ENCODE measurements at places on chromosomes 13 and 19.

DNA sequence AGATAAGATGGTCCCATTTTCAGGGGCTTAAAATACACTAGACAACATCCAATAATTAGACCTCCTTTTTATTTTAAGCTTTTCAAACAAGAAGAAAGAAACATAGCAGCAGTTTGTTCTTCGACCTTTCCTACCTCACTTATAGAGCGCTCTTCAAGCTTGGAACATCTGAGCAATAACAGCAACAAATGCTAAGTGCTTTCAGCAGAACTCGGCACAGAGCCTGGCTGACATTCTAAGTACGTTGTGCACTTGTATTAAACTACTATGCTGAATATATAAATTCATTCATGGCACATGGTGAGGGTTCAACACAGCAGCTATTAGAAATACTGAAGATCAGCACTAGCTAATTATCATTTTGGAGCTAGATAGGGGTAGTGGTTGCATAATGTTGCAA, 256.1 kb upstream of the MAB21L1 start:
- no peak for DNase-seq

- no peak for DNase-seq
These were observed 9.0 kb downstream of the MICU2 start for GRCh38 chr13:21594715-21595545.

GRCh38 chr13:66748712-66749111, 481.4 kb downstream of the PCDH9 start:
- no peak for DNase-seq

GRCh38 chr19:39246951-39247669, 1.5 kb downstream of the IFNL4 start:
- no peak for DNase-seq

GRCh38 chr13:84418041-84418440, 535.8 kb upstream of the SLITRK1 start:
- DNase-seq = no peak

Data from stimulated activated CD4-positive, alpha-beta T cell treated with anti-CD3 and anti-CD28 coated beads, Interleukin-15, amount 100 ng/mL, for 1 hour (primary cell).